Progenitor cell of endocrine pancreas (in vitro differentiated cells): ENCODE measurements at places on chromosomes 2 and 18. TPM values are rescaled to one million over a fixed set of nuclear protein-coding genes. Genes with fewer than 3 reads are reported as not detected.

The SERPINB3 gene
- not detected in 2 replicates for total RNA-seq

The CHN1 gene
- total RNA-seq = 46.1 and 50.3 TPM in 2 replicates

The GPR45 gene
- total RNA-seq = not detected in 2 replicates

The DOK1 gene
- 18.5 and 20.9 TPM in 2 replicates for total RNA-seq

The CREG2 gene
- total RNA-seq = 0.65 and 1.3 TPM in 2 replicates

The SLC5A7 gene
- 0.60 and 1.8 TPM in 2 replicates for total RNA-seq

- peaks cover 6% of the 10 kb centered on the region for H3K27me3 ChIP-seq
- no peaks in the 10 kb centered on the region for H3K4me1 ChIP-seq
- H3K4me3 ChIP-seq = no peak overlapping the region
- H3K27ac ChIP-seq = no peak overlapping the region
- no peaks in the 10 kb centered on the region for H3K36me3 ChIP-seq
- no peak for DNase-seq
Measured at GRCh38 chr2:109185338-109185737, 56.3 kb downstream of the SH3RF3 start.

GRCh38 chr2:203987959-203988358 lies 51.4 kb downstream of the ICOS start:
- H3K27me3 ChIP-seq = no peaks in the 10 kb centered on the region
- H3K4me1 ChIP-seq = peaks cover 4% of the 10 kb centered on the region
- H3K4me3 ChIP-seq = no peak overlapping the region
- no peak for DNase-seq
